RWPE2 (cell line): ENCODE measurements at places on chromosomes 7 and 10.

GRCh38 chr10:22158426-22158825 lies 59.4 kb downstream of the EBLN1 start:
- no peak for DNase-seq

DNA sequence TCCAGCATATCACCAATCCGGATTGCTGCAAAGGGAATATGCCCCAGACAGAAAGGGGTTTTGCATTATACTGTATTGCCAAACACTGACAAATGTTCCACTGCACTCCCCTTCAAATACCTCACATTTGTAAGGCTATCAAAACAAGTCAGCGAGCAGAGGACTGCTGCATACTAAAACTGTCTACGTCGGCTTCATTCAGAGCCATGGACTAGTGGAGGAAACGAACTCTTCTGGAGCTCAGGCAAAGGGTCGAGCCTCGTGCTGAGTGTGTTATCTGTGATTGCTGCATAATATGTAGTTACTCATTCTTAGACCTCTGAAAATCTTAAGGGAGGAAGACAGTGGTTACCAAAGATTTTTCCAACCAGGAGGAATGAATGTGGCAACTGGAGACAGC lies 200.2 kb downstream of the DYNC1I1 start:
- DNase-seq, result no peak

- DNase-seq, result no peak
These were observed 123.4 kb downstream of the REEP3 start for GRCh38 chr10:63644418-63645142.

DNA sequence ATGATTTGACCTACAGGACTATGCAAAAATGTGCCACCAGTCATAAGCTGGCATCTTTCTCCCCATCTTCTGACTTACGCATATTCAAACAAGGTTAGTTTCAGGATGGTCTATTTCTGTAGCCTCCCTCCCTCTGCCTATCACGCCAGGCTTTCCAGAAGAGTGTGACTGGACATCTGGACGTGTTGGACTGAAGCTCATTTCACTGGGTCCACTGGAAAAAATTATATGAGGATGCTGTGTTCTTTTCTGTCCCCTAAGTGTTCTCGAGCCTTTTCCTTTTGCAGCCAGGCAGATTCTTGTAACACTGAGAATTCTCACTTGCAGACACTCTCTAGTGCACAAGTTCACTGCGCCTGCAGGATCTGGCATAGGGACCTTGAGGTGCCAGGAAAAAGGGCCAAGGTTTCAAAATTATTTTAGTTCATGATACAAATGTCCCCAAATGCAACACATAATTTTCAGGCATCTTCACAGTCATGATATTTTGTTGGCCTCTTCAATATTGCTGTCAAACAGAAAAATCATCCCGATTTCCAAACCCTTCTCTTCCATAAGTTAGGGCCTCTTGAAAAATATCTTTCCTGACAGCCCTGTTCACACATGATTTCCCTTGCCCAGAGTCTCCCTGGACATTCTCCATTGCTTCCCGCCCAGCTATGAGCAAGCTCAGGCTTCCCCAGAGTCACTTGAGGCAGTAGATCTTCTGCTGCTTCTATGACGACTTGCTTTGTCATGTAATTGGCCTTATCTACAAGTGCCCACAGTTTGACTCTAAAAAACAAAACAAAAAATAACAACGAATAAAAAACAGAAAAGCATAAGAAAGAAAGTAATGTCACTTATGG lies 170.4 kb downstream of the BMPER start:
- no peak for DNase-seq

- DNase-seq, result no peak
These were observed 619 bp upstream of the HOXA6 start for GRCh38 chr7:27148031-27148755.
